ENCODE measurements at places on chromosomes 2 and 18.

DNA sequence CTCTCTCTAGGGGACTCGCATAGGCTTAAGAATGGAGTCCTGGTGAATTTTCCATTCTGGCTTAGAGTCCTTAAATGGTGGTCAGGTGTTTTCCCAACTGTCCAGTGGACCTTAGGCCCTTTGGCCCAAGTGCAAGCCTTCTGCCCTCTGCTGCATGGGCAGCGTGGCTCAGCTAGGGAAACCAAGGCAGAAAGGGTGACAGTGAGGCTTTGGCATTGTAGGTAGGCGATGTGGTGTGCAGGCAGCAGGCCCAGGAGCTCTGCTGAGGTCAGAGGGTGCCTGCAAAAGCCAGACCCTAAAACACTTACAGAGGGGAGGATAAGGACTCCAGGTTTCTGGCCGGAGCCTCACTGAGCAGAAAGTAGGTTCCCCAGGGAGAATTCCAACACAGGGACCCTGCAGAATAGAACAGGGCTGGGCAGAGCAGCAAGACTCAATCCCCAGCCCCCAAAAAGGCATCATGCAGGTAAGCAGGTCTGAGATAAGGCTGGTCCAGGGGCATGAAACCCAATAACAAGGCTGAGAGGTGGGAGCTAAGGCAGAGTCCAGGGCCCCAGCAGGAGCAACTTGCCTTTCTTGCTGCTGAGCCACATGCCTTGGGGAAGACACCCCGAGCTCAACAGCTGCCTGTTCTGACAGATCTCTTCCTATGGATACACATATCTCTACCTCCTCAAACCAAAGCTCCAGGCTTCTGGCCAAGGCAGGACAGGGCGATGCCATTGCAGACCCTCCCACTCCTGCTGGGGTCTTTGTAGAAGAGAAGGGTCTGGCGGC is 199.7 kb downstream of the TNS1 start:
- DNase-seq: no peak

DNA sequence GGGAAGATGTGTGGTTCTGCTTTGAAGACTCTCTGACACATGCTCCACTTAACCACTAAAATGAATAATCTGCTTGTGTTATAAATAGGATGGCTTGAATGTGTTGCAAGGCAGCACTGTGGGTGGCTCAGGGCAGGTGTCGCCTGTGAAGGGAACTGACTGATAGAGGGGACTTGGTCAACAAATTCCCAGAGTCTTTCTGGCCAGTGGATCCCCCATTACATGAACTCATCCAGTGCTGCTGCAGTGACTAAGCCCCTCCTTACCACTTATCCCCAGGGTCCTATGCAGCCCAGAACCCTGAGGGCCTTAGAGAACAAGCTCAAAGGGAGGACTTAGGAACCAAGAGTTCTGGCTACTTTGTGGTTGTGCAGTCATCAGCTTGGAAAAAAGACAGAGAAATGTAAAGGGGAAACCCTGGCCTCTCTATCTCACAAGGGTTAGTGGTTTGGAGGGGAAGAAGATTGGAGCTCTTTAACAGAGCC is 226.2 kb upstream of the TNP1 start:
- no peak for DNase-seq

DNA sequence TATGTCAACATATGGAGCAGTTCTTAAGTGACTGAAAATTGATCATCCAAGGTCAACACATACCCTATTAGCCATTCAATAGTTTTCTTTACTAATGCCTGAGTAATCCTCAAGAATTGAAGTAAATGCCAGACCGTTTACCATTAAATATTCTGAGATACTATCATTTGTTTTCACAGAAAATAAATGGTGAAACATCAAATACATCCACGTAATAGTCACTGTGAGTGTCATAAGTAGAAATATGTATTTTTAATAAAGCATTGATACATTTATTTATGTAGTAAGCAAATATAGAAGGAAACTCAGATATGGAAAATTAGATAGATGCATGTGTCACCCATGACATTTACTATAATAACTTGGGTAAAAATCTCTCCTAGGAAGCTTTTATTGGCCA is 927.8 kb upstream of the NRXN1 start:
- DNase-seq: no peak

GRCh38 chr2:241648453-241648852 is 11.0 kb downstream of the ATG4B start:
- DNase-seq: no peak

GRCh38 chr2:151904807-151905206 is 76.6 kb upstream of the ARL5A start:
- no peak for DNase-seq

GRCh38 chr18:31983020-31983419 is 35.6 kb upstream of the RNF125 start:
- DNase-seq: no peak

GRCh38 chr2:195903956-195904355 is 164.7 kb downstream of the DNAH7 start:
- no peak for DNase-seq

- no peak for DNase-seq
Observed at GRCh38 chr2:237943395-237944094, 23.3 kb upstream of the UBE2F start.

- no peak for DNase-seq
Observed at GRCh38 chr2:136297994-136298393, 180.0 kb upstream of the CXCR4 start.

- DNase-seq: no peak
Observed at GRCh38 chr2:71896385-71897136, 251.1 kb downstream of the CYP26B1 start.

GRCh38 chr2:128372621-128373341 is 54.1 kb upstream of the HS6ST1 start:
- DNase-seq: no peak

DNA sequence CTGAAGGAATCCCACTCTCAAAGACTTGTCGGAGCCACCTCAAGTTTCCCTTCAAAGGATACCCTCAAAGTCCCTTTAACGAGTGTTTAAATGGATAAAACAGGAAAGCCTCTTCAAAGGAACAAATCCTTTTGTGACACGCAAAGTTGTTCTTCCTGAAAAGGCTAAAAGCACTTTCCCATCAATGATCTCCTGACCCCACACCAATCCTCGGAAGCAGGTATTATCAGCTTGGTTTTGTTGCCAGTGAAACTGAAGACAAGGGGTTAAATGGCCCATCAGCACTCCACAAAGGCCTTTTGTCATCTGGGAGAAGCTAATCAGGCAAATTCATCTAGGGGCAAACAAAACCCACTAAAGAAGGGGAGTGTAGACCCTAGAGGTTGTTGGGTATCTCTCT is 418.0 kb upstream of the ID2 start:
- DNase-seq: no peak

DNA sequence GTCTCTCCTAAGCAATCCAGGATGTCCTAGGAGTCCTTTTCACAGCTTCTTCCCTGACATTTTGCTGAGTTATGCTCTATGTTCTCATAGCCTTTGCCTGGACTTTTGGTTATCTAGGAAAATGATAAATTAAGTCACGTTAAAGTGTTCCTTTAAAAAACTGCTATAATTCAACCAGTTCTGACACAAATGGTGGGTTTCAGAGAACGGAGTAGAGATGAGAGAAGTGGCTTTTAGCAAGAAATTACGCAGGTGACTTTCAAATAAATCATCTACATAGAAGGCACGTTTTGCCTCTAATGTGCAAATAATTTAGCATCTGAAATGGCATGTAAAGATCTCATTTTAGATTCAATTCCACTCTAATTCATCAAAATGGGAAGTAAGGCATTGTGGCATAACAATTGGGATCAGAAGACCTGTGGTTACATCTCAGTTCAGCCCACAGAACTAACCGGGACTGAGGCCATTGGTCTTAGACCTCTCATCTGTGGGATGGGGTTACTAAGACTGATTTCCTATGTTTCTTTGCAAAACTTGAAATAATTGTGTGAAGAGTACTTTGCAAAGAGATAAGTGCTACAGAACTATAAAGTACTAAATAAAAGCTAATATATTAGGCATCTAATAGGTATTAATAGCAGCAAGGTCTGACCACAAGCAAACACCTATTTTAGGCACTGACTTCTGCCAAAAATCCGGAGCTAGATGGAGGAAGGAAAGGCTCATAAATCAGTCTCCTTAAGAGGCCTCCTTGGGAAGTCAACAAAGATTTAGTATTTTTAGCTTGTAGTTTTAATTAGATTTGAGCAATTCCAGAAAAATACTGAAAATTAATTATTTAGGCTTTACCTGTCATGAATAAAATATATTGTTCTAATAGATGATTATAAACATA is 211.4 kb downstream of the PIEZO2 start:
- no peak for DNase-seq

- DNase-seq: no peak
Observed at GRCh38 chr2:35857498-35857897, 498.1 kb upstream of the CRIM1 start.

DNA sequence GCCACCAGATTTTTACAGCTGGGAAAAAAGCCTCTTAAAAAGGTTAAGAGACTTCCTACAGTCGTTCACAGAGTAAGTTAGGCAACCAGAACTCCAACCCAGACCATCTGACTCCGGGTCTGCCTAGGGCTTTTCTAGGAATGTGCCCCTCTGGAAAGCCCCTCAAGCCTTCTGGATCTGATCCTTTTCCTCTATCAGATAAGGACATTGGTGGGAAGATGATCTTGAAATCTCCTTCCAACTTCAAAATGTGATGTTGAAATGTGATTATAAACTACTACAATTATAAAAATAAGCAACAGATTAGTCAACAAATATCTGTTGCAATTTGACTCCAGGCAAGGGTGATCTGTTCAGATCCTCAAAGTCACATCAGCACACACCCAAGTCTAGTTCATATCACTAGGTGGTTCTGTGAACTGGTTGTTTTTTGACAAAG is 270.4 kb downstream of the ARHGAP15 start:
- no peak for DNase-seq

DNA sequence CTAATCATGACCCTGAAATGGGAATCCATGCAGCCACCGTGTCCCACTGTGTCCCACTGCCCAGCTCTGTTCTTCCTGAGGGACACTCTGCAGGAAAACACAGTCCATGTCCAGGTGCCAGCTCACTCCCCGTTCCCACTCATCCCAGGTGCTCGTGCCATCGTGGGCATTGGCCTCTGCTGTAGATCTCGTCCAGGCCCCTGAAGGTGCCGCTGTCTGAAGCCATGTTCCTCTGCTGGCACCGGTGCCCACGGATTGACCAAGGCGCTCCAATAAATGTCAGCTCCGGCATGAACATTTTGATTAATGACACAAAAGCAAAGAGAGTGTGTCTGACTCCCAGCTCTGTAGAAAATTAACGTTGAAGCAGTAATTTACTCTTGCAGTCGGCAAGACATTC is 280.1 kb upstream of the SALL3 start:
- no peak for DNase-seq

DNA sequence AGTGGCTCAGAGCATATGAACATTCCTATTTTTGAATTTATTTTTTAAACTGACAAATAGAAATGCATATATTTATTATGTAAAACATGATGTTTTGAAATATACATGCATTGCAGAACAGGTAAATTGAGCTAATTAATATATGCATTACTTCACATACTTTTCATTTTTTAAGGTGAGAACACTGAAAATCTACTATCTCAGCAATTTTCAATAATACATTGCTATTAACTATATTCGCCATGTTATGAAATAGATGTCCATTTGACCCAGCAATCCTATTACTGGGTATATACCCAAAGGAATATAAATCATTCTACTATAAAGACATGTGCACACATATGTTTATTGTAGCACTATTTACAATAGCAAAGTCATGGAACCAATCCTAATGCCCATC is 717.7 kb upstream of the PIK3C3 start:
- no peak for DNase-seq

- DNase-seq: no peak
Observed at GRCh38 chr2:174516501-174517378, 29.9 kb upstream of the GPR155 start.

GRCh38 chr2:159009940-159010339 is 41.5 kb downstream of the TANC1 start:
- no peak for DNase-seq

DNA sequence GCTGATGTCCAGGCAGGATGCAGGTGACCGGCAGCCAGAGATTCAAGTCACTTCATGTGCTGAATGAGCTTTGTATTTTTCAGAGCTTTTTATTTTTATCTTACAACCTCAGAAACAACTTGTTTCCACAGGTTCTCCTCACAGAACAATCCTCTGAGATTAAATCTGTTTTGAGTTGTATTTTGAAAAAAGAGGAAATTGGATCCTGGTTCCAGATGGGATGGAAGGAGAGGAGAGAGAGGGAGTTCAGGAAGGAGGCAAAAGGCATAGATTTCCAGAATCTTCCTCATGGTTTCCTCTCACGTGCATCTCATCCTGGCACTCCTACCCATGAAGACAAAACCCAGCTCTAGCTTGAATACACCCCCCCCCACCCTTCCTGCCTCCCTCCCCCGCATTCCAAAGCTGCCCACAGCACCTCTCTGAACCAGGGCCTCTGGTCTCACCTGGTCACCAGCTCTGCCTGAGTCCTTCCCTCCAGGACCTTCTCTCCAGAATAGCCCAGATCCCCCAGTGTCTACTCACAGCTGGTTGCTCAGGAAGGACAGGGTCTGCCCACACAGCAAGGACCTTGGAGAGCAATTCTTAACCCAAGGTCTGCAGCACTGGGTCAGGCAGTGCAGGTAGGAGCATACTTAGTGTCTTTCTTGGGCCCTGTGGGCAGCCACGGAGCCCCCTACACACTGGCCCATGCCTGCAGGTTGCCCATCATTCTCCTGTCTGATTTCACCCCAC is 104.7 kb downstream of the ZFP36L2 start:
- DNase-seq: no peak

DNA sequence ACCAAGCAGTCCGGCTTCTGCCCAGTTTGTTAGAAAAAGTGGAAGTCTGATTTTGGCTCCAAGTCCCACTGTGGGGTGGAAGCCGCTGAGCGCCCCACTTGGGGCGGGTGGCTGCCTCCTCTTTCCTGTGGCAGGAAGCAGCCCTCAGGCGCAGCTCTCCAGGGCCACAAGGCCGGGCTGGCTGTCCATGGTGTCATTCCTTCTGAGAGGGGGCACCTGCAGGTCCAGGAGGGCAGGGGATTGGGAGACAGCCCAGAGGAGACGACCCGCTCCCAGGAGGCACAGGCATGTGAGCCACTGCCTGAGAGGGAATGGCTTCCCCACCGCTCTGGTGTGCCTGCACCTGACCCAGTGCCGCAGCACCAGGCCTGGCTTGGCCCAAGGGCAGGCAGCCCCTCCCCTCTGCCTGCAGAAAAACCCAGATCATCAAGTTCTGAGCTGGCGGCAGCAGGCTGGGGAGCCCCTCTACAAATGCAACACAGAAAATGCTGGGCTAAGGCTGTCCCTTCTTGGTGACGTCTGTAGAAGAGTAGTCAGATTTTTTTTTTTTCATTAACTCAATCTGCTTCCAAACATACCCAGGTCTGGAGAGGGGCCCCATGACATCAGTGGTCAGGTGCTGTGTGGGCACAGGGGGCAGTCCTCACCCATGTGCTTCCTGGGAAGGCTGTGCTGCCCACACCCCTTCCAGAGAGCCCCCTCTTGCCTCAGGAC is 38.4 kb downstream of the HS6ST1 start:
- DNase-seq: no peak

- DNase-seq: no peak
Observed at GRCh38 chr2:242002944-242003343, 133.4 kb downstream of the RTP5 start.

DNA sequence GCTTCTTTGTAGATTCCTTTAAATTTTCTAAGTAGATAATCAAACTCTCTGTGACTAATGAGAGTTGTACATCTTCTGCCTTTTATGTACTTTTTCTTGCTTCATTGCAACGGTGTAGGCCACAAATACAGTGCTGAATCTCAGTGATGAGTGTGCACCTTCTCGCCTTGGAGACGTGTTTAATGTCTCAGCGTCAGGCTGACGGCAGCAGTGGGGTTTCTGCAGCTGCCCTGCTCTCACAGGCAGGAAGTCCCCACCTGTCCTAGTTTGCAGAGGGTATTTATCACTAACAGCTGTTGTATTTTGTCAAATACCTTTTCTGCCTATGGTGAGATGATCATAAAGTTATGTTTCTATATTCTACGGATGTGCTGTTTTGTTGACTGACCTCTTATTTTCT is 13.3 kb downstream of the AGXT start:
- no peak for DNase-seq
